Pancreas (tissue), 10 donors: ENCODE measurements at places on chromosomes 11 and 22. TPM values are rescaled to one million over a fixed set of nuclear protein-coding genes. Genes with fewer than 3 reads are reported as not detected.

The DUSP8 gene
- total RNA-seq, result 18.4 TPM

The MN1 gene
- total RNA-seq, result 2.0 TPM

The OTOG gene
- total RNA-seq, result not detected

The SLC29A2 gene
- 6.0 TPM for total RNA-seq

The SLC22A9 gene
- 0.12 TPM for total RNA-seq

The MAP6 gene
- 2.7 TPM for total RNA-seq

The OR8A1 gene
- total RNA-seq, result not detected

The ISX gene
- 0.12 TPM for total RNA-seq

DNA sequence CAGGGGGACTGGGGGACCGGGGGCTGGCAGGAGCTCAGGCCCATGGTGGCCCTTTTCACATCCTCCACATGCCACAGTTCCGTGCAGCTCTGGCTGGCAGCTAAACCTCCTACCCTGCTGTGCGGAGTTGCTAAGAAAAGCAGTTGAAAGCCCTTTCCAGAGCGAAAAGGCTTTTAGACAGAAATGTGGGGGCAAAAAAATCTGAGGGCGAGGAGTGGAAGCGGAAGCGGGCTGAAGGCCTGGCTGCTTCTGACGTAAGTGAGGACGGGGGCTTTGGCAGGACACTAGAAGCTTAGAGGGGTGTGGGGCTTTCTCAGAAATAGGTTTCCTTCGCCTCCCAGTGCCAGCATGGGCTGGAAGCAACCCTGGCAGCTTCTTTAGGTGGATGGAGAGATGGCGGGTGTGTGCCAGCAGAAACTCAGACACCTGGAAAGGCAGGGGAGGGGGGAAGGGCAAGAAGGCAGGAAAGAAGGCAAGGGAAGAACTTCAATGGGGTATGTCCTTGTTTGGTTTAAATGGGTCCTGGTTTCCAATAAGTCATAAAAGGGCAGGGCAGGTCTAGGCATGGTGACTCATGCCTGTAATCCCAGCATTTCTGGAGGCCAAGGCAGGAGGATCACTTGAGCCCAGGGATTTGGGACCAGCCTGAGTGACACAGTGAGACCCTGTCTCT lies 11.2 kb upstream of the DGKZ start:
- H3K36me3 ChIP-seq, result no peaks in the 10 kb centered on the region
- no peak overlapping the region for H3K4me3 ChIP-seq
- H3K4me1 ChIP-seq, result peaks cover 12% of the 10 kb centered on the region
- H3K27me3 ChIP-seq, result no peaks in the 10 kb centered on the region

DNA sequence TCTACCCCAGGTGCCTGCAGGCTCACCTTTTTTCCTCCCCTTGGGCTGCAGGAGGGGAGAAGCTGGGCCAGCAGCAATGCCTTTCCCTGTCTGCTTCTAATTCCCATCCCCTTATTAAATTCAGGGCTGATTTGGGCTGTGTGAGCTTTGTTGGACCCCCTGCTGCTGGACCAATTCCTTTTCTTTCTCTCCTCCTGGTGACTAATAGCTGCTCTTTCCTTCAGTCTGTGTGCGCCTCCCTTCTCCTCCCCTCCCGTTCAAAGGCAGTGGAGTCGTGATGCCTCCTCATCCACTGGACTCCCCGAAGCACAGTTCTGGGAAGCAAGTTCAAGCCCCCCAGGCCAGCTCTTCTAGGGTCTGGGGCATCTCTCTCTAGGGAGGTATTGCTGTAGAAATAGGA lies 567.9 kb upstream of the CADM1 start:
- no peaks in the 10 kb centered on the region for H3K36me3 ChIP-seq
- H3K27ac ChIP-seq, result no peak overlapping the region
- no peak overlapping the region for H3K4me3 ChIP-seq
- no peaks in the 10 kb centered on the region for H3K4me1 ChIP-seq
- H3K27me3 ChIP-seq, result peaks cover 5% of the 10 kb centered on the region
- no peak for DNase-seq

GRCh38 chr22:49713003-49713402 lies 114.7 kb downstream of the BRD1 start:
- H3K27ac ChIP-seq, result no peak overlapping the region
- no peak for DNase-seq
- H3K4me1 ChIP-seq, result no peaks in the 10 kb centered on the region
- H3K27me3 ChIP-seq, result no peaks in the 10 kb centered on the region

DNA sequence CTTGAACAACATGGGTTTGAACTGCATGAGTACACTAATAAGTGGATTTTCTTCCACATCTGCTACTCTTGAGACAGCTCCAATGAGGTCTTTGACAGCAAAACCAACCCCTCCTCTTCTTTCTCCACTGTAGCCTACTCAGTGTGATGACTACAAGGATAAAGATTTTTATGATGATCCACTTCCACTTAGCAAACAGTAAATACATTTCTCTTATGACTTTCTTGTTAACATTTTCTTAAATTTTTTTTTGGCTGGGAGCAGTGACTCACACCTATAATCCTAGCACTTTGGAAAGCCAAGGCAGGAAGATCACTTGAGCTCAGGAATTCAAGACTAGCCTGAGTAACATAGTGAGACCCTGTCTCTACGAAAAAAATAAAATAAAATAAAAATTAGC lies 9.9 kb upstream of the EIF4G2 start:
- H3K4me3 ChIP-seq, result no peak overlapping the region
- no peaks in the 10 kb centered on the region for H3K27me3 ChIP-seq
- H3K4me1 ChIP-seq, result no peaks in the 10 kb centered on the region
- no peak for DNase-seq
- H3K36me3 ChIP-seq, result no peaks in the 10 kb centered on the region

- H3K4me3 ChIP-seq, result no peak overlapping the region
- H3K36me3 ChIP-seq, result no peaks in the 10 kb centered on the region
- H3K4me1 ChIP-seq, result no peaks in the 10 kb centered on the region
- DNase-seq, result no peak
- no peak overlapping the region for H3K27ac ChIP-seq
Observed at GRCh38 chr22:49427341-49427740, 400.3 kb downstream of the BRD1 start.

- no peaks in the 10 kb centered on the region for H3K4me1 ChIP-seq
- peak; percentile 18 for DNase-seq
- no peak overlapping the region for H3K4me3 ChIP-seq
- H3K36me3 ChIP-seq, result peaks cover 20% of the 10 kb centered on the region
- H3K27ac ChIP-seq, result no peak overlapping the region
Observed at GRCh38 chr22:38067761-38068360, 10.7 kb downstream of the PICK1 start.

- no peak overlapping the region for H3K4me3 ChIP-seq
- no peak overlapping the region for H3K27ac ChIP-seq
- H3K4me1 ChIP-seq, result no peaks in the 10 kb centered on the region
Observed at GRCh38 chr22:50098052-50098451, 8.2 kb downstream of the MOV10L1 start.

DNA sequence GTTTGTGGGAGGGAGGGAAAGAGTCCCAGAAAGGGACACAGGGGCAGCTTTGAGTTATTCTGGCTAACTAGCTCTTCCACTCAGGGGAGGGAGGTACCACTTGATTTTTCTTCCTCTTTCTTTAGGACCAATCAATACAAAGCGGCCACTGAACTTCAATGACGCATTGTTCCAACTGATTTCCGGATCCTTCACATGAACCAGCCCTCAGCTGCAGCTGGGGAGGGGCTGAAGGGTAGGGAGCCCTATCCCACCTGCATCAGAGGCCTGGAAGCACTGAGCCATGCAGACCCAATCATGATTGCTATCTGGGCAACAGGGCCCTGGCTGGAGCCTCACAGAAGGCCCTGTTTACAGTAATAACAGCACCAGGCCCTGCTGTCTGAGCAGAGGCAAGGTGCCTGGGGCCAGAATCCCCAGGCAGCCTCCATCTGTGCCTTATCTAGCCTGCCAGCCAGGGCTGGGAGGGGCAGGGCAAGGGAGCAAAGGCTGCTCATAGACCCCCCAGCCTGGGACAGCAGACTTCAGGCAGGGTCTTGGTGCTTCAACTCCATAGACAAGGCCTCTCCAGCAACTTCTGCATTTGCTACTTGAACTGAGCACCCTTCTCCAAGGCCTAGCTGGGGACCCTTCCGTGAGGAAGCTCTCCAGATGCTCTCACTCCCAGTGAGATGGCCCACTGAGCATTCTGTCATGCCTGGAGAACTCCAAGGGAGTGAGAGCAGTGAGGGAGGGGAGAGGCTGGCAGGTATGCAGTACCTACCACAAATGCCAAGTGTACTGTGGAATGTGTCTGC lies 22.5 kb downstream of the CLPB start:
- H3K36me3 ChIP-seq, result no peaks in the 10 kb centered on the region
- H3K4me3 ChIP-seq, result no peak overlapping the region
- no peaks in the 10 kb centered on the region for H3K4me1 ChIP-seq
- no peaks in the 10 kb centered on the region for H3K27me3 ChIP-seq
- peak overlapping the region; percentile 51 for H3K27ac ChIP-seq
- no peak for DNase-seq

DNA sequence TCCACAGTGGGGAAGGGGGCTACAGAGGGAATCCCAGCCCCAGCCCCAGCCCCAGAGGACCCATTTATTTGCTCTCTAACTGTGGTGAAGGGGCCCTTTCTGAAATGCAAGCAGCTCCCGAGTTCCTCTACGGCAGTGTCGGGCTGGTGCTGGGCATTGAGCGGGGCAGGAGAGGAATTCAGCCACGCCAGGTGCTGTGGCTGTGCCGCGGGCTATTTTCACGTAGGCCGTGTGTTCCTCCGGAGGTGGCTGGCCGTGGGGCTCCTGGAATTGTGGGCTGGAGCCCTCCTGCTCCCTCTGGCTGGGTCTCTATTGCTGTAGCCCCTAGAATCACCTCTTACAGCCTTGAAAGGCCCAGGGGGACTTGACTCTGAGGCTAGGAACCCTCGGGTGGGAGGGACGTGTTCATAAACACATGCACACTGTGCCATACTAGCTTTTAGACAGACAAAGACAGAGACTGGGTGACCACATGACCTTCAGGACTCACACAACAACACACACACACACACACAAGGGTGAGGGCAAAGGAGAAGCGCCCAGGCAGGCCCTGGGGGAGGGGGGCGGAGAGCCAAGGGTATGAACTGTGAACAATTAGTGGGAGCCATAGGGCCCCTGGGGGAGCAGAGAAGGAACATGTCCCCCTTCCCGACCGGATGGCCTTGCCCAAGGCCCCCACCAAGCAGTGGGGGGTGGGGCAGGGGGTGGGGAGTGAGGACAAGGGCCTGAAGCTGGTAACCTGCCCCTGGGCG lies 48.4 kb upstream of the SYT7 start:
- H3K36me3 ChIP-seq, result no peaks in the 10 kb centered on the region
- no peaks in the 10 kb centered on the region for H3K27me3 ChIP-seq
- DNase-seq, result no peak

GRCh38 chr22:29798801-29799200 lies 31.6 kb downstream of the UQCR10 start:
- peak overlapping the region; percentile 80 for H3K27ac ChIP-seq
- no peaks in the 10 kb centered on the region for H3K27me3 ChIP-seq
- no peak overlapping the region for H3K4me3 ChIP-seq
- no peaks in the 10 kb centered on the region for H3K36me3 ChIP-seq

GRCh38 chr11:114986365-114986764 lies 308.0 kb downstream of the NXPE2 start:
- H3K27me3 ChIP-seq, result no peaks in the 10 kb centered on the region
- DNase-seq, result no peak
- no peaks in the 10 kb centered on the region for H3K36me3 ChIP-seq

- H3K4me3 ChIP-seq, result no peak overlapping the region
- DNase-seq, result no peak
- H3K36me3 ChIP-seq, result no peaks in the 10 kb centered on the region
- H3K27me3 ChIP-seq, result no peaks in the 10 kb centered on the region
Observed at GRCh38 chr11:88042238-88042637, 133.0 kb downstream of the RAB38 start.

- no peak overlapping the region for H3K4me3 ChIP-seq
- no peaks in the 10 kb centered on the region for H3K27me3 ChIP-seq
- no peaks in the 10 kb centered on the region for H3K36me3 ChIP-seq
Observed at GRCh38 chr11:60396799-60397198, 540 bp downstream of the MS4A14 start.

DNA sequence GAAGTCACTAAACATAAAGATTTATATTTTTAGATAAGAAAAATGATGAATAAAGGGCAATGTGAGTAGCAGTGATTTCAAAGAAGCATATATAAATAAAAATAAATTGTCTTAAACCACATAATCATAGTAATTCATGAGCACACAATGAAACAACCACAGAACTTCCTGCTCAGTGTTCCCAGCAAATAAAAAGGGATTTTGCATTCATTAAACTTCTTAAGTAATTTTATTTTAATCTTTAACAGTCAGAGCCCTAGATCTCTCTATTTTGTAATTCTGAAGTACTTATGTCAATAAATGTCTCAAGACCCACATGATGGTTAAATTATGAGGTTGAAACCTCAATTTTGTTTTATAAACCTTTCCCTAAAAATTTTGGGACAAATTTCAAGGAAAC lies 14.5 kb upstream of the MMP20 start:
- no peaks in the 10 kb centered on the region for H3K4me1 ChIP-seq
- no peak for DNase-seq
- H3K27ac ChIP-seq, result no peak overlapping the region

GRCh38 chr11:28026634-28027290 lies 81.2 kb downstream of the KIF18A start:
- H3K27me3 ChIP-seq, result no peaks in the 10 kb centered on the region
- H3K4me1 ChIP-seq, result no peaks in the 10 kb centered on the region
- H3K4me3 ChIP-seq, result no peak overlapping the region
- no peaks in the 10 kb centered on the region for H3K36me3 ChIP-seq
- no peak overlapping the region for H3K27ac ChIP-seq
- DNase-seq, result no peak

DNA sequence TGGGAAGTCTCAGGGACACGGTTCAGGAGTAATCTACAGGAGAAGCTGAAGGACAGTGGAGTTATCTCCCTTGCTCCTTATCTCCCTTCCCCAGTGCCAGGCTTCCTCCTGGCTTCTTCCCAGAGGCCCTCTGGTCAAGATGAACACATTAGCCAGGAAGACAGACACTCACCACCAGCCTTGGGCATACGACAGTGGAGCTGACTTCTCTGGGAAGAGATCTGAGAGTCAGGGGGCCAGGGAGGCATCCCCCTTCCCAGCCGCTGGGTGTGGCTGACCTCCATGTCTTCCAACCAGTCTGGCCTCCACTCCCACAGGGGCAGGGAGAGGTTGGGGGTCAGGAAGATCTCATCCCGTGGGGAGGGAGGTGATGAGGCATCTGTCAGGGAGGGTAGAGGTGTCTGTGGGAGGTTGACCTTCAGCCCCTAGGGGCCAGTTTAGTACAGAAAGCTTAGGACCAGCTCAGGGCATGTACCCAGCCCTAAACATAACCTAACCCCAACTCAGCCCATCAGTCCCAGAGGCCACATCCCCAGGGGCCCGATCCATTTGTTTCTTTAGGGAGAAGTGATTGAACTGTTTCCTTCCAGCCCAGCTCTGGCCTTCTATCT lies 12.7 kb downstream of the ROBO4 start:
- H3K4me1 ChIP-seq, result no peaks in the 10 kb centered on the region
- no peak for DNase-seq
- H3K27ac ChIP-seq, result no peak overlapping the region
- H3K27me3 ChIP-seq, result no peaks in the 10 kb centered on the region
- no peaks in the 10 kb centered on the region for H3K36me3 ChIP-seq
